ENCODE measurements at places on chromosomes 16 and 17. TPM values are rescaled to one million over a fixed set of nuclear protein-coding genes. Genes with fewer than 3 reads are reported as not detected.

Gene ABCC11
- not detected for total RNA-seq

Gene KRT34
- total RNA-seq, result not detected

Gene PNMT
- 1.9 TPM for total RNA-seq

Gene AHSP
- not detected for total RNA-seq

Gene RDM1
- 3.9 TPM for total RNA-seq

Gene PIRT
- not detected for total RNA-seq

Gene AANAT
- total RNA-seq, result 1.3 TPM

Gene USP43
- total RNA-seq, result 7.2 TPM

Gene MMP15
- 79.1 TPM for total RNA-seq

DNA sequence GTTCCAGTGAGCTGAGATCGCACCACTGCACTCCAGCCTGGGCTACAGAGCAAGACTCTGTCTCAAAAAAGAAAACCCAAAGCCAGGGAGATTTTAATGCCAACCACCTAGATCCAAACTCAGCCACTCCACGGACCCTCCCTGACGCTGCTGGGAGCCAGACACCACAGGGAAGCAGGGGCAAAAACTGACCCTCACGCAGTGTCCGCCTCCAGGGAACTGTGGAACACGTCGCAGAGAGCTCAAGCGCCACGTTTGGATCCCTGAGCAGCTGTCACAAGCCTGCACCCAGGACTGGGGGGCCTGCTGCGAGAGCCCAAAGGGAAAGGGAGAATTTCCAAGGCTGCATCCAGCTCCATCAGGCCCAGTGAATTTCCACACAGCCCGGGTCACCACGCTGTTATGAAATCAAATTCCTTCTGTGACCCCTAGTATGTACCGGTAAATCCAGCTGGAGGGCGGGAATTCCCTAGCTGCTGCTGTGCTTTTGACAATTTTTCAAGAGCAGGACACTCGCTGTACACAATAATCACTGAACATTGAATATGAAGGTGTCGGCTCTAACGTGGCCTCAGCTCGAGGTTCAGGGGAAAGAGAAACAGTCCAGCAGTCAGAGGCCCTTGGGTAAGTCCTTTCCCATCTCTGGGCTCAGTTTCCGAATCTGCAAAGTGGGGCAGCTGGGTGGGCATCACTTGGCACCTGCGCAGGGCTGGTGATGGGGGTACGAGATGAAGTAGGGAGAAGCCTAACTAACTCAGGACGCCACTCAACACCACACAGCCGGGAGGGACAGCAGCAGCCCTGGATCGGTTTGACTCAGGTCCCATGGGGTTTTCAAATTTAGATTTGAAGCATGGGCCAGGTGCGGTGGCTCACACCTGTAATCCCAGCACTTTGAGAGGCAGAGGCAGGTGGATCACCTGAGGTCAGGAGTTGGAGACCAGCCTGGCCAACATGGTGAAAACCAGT, 8.6 kb downstream of the CARHSP1 start:
- peaks cover 40% of the 10 kb centered on the region for H3K4me1 ChIP-seq
- no peak for DNase-seq
- H3K4me3 ChIP-seq, result no peak overlapping the region
- no peaks in the 10 kb centered on the region for H3K27me3 ChIP-seq
- peaks cover 19% of the 10 kb centered on the region for H3K36me3 ChIP-seq

GRCh38 chr17:60535382-60536279, 9.6 kb upstream of the APPBP2 start:
- no peak overlapping the region for H3K4me3 ChIP-seq

- H3K27ac ChIP-seq, result no peak overlapping the region
- no peaks in the 10 kb centered on the region for H3K27me3 ChIP-seq
- H3K4me3 ChIP-seq, result no peak overlapping the region
- DNase-seq, result no peak
These were observed 44.3 kb downstream of the SPECC1 start for GRCh38 chr17:20053361-20053964.

- H3K36me3 ChIP-seq, result no peaks in the 10 kb centered on the region
- no peak overlapping the region for H3K27ac ChIP-seq
- H3K27me3 ChIP-seq, result no peaks in the 10 kb centered on the region
- DNase-seq, result no peak
These were observed 1.5 kb downstream of the ST6GALNAC1 start for GRCh38 chr17:76642032-76642561.

DNA sequence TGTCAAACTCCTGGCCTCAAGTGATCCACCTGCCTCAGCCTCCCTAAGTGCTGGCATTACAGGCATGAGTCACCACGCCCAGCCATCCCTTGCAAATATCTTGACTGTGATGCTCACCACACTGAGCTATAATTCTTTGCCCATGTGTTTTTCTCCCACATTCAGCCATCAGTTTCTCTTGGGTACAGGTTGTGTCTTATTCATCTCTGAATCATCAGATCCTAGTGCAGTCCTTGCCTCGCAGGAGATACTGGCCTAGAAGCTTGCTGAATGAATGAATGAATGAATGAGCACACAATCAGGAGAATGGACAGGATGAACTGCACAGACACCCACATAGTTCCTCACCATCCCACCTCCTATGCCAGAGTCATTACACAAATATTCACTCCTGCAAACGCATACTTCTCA, 24.4 kb upstream of the ETV4 start:
- no peak overlapping the region for H3K27ac ChIP-seq
- no peaks in the 10 kb centered on the region for H3K36me3 ChIP-seq
- no peaks in the 10 kb centered on the region for H3K4me1 ChIP-seq
- no peak for DNase-seq
- no peak overlapping the region for H3K4me3 ChIP-seq

DNA sequence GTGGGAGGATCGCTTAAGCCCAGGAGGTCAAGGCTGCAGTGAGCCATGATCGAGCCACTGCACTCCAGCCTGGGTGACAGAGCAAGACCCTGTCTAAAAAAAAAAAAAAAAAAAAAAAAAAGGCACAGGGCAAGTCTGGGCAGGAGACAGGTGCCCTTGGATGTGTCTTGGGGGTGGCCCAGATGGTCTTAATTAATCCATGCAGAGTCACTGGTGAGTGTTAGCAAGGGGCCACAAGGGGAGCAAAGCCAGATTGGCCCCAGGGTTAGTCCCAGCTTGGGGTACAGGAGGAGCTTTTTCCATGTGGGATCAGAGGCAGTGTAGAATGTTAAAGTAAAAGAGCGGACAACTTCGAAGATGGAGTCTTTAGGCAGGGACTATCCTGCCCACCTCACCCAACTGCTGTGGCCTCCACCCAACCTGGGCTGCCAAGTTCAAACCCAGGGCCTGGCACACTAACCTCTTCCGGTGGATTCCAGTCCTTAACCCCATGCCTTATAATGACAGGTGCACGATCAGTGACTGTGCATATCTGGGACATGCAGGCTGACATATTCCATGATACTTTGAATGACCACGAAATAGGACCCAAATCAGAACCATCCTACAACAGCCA, 32.2 kb upstream of the MFSD6L start:
- no peaks in the 10 kb centered on the region for H3K4me1 ChIP-seq
- DNase-seq, result no peak
- no peak overlapping the region for H3K27ac ChIP-seq
- no peak overlapping the region for H3K4me3 ChIP-seq
- no peaks in the 10 kb centered on the region for H3K27me3 ChIP-seq

DNA sequence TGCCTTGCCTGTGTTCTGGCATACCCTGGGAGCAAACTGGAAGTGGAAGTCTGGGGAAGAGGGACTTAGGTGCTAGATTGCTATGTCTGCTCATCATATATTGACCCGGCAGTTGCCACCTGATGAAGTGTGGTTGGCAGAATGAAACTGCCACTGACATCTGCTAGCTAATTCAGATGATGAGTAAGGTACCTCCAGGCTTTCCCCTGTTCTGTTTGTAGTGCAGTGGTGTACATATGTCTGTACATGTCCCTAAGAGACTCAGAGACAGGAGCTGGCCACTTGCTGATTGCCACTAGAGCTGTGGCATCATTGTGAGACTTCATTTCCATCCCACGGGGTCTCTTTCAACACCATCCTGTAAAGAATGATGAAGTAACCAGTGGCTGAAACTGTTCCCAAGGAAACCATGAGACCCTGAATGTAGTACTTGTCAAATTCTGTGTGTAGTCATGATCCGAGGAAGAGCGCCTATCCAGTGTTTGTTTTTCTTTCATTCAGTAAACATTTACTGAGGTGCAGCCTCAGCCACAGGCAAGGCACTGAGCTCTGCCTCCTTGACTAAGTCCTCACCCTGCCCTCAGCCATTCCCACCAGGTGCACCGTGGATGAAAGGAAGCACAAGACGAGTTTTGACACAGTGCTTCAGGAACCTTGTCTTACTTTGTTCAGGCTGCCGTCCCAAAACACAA, 13.2 kb downstream of the CLUAP1 start:
- DNase-seq, result no peak
- no peaks in the 10 kb centered on the region for H3K27me3 ChIP-seq
- H3K36me3 ChIP-seq, result no peaks in the 10 kb centered on the region

- no peak for DNase-seq
- no peaks in the 10 kb centered on the region for H3K4me1 ChIP-seq
- no peaks in the 10 kb centered on the region for H3K27me3 ChIP-seq
- no peak overlapping the region for H3K27ac ChIP-seq
These were observed 11.9 kb upstream of the PVALEF start for GRCh38 chr17:81153340-81153803.

- no peak overlapping the region for H3K4me3 ChIP-seq
- no peak overlapping the region for H3K27ac ChIP-seq
- no peak for DNase-seq
- no peaks in the 10 kb centered on the region for H3K4me1 ChIP-seq
- H3K27me3 ChIP-seq, result no peaks in the 10 kb centered on the region
These were observed 60.7 kb upstream of the METRNL start for GRCh38 chr17:83018658-83019193.

DNA sequence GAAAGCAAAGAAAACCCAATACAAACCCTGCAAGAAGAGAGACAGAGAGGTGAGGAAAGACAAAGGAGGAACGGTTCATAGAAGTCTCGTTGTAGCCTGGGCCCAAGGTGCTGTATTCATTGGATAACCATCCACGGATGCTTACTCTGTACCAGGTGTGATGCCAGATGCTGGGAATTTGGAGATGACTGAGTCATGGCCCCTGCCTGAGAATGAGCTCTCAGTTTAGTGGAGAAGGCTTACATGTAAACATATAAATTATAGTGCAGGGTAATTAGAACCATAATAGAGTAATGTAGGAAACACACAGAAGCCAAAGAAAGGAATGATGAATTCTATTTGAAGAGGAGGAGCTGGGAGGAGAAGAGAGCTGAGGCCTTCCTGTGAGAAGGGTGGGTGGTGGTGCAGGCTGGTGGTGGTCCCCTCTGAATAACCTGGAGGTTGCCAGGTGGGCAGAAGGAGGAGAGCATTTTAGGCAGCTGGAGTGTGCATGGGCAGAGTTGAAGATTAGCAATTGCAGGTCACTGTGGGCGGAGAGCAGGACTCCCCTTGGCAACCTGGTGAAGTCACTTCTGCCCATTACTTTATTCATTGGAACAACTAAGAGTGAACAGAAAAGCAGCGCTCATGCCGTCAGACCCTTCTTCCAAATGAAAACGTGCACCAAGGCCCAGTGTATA, 7.7 kb upstream of the ZG16 start:
- no peak for DNase-seq
- H3K4me1 ChIP-seq, result no peaks in the 10 kb centered on the region
- H3K4me3 ChIP-seq, result no peak overlapping the region
- no peaks in the 10 kb centered on the region for H3K36me3 ChIP-seq
- no peaks in the 10 kb centered on the region for H3K27me3 ChIP-seq

DNA sequence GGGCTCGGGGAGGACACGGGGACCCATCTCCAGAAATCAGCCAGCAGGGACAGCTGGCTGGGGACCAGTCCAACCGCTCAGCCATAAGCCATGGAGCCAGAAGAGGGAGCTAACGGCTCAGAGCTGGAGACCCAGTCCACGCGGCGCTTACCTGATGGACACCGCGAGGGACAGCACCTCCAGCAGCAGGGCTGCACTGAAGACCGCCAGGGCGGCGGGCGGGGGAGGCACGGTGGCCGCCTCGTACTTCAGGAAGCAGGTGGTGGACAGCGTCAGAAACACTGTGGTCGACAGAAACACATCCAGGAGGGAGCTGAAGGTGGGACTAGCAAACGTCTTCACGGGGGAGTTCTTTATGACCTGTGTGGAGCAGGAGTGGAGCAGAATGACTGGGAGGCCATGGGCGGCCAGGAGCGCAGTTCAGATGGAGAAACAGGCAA, 102.6 kb upstream of the CREBBP start:
- H3K27ac ChIP-seq, result no peak overlapping the region
- no peaks in the 10 kb centered on the region for H3K4me1 ChIP-seq
- H3K4me3 ChIP-seq, result no peak overlapping the region
- H3K27me3 ChIP-seq, result no peaks in the 10 kb centered on the region
- H3K36me3 ChIP-seq, result no peaks in the 10 kb centered on the region
- DNase-seq, result peak; percentile 95

GRCh38 chr17:33766721-33767120, 473.6 kb upstream of the ASIC2 start:
- H3K4me1 ChIP-seq, result no peaks in the 10 kb centered on the region
- no peak overlapping the region for H3K4me3 ChIP-seq
- H3K27ac ChIP-seq, result no peak overlapping the region
- H3K36me3 ChIP-seq, result no peaks in the 10 kb centered on the region
- DNase-seq, result no peak

DNA sequence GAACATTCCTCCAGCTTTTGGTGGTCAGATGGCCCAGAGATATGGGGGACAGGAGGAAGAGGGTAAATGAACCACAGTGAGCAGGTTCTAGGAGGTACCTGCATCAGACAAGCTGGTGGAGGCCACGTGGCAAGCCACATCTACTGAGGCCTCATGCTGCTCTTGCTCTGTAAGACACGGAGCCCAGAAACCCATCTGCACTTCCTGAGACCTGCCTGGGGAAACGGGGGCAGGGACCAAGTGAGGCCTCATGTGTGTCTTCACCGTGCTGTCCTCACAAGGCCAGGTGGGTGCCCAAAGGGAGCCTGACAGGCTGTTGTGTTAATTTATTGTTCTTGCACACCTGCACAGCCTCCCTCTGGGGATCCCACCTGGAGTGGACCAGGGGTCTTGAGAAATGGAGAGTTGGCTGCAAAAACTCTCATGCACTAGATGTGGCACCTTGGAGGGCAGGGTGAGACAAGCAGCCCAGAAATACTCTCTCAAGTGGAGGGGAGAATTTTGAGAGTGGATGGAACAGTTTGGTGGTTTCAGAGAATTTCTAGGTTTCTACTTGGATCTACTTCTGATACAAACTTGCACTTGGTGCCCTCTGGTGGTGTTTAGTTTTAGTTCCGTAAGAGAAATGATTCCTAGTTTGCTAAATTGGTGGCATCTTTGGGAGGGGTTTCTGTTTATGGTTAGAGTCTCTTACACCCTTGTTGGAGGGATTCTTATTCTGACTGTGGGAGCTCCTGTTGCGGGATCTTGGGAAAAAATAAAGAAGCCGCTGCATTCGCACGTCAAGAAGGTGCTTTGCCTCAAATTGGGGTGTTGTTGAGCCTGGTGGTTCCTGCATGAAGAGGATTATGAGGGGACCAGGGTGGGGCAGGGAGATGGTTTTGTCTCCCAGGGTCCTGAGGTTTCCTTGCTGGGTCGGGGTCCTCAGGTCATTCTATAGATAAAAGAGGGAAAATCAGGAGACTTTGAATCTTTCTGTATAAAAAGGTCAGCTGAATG, 47.5 kb downstream of the SLC6A2 start:
- no peaks in the 10 kb centered on the region for H3K27me3 ChIP-seq
- no peak overlapping the region for H3K4me3 ChIP-seq

- H3K27ac ChIP-seq, result no peak overlapping the region
- no peaks in the 10 kb centered on the region for H3K27me3 ChIP-seq
- no peak overlapping the region for H3K4me3 ChIP-seq
- no peak for DNase-seq
- H3K36me3 ChIP-seq, result no peaks in the 10 kb centered on the region
- H3K4me1 ChIP-seq, result no peaks in the 10 kb centered on the region
These were observed 90.8 kb downstream of the DYNLRB2 start for GRCh38 chr16:80631581-80631980.

- H3K4me1 ChIP-seq, result peaks cover 45% of the 10 kb centered on the region
- H3K36me3 ChIP-seq, result no peaks in the 10 kb centered on the region
- H3K27ac ChIP-seq, result no peak overlapping the region
These were observed 3.7 kb downstream of the RHBDL3 start for GRCh38 chr17:32269377-32269776.

Data from GM23338 (cell line).